Large intestine (tissue), 12 donors: ENCODE measurements at places on chromosomes 7 and 10. TPM values are rescaled to one million over a fixed set of nuclear protein-coding genes. Genes with fewer than 3 reads are reported as not detected.

DNA sequence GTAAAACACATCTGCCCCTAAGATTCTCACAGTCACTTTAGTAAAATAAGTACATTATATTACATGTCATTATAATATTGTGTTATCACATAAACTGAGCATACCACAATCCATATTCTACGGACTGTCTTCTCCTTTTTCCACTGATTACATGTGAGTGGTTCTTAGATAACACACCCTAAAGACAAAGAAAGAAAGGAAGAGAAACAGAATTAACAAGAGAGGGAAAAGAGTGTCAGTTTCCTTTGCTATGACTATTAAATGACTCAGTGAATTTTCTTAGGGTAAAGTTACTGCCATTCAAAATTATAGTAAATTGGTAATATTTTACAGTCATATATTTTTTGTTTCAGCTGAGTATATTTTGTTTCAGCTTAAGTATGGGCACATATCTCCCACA, 268.3 kb downstream of the TWIST1 start:
- DNase-seq, result no peak

DNA sequence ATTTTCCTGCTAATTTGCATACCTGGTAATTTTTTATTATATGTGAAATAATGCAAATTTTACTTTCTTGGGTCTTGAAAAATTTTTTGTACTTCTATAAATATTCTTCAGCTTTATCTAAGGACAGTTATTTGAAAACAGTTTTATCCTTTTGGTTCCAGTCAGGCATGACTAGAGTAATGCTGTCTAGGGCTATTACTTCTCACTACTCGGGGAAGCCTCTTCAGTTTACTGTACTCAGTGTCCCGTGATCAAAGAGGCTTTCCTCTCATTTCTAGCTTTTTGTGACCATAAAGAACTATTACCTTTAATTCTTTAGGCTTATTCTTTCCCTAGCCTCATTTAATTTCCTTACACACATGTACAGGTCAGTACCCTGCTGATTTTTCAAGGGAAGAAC, 153.8 kb upstream of the HDAC9 start:
- DNase-seq, result no peak

DNA sequence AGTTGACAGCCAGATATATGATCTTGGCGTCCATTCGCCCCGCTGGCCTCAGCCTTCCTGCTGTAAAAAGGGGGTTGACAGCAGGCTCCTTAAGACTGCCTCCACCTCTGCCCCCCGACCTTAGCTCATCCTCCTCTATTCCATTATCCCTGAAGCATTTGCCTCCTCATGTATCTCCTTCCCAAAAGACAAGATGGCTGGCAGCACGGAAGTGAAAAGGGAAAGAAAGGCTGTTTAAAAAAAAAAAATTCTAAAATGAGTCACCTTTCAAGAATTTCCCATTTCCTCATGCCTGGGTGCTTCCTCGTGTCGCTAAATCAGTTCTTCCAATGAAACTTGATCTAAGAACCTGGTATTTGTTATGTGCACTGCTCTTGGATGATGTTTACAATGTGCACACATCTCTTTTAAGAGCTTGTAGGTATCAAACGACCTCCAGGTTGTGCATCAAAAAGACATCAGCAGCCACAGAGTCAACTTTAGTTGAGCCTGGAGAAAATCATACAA, 1.7 kb downstream of the SCRN1 start:
- DNase-seq, result no peak

GRCh38 chr10:49559476-49559875, 20.6 kb upstream of the ERCC6 start:
- no peak for DNase-seq

GRCh38 chr7:75646571-75647102, 92.1 kb downstream of the HIP1 start:
- DNase-seq, result no peak

- no peak for DNase-seq
Measured at GRCh38 chr7:43076189-43076605, 36.2 kb upstream of the HECW1 start.

DNA sequence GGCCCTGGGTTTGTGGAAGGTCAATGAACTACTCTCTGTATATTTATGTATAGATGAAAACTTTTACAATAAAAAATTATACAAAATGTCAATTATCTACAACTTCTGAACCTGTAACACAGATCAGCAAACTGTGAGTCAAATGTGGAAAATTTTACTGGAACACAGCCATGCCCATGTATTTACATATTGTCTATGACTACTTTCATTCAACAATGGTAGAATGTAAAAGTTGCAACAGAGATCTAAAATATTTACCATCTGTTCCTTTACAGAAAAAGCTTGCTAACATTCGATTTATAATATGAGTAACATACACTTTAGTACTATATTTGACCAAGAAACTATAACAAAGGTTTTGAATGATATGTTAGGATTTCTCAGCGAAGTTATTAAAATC, 481.6 kb downstream of the PARD3 start:
- DNase-seq, result no peak

GRCh38 chr7:144910411-144910810, 74.6 kb upstream of the TPK1 start:
- DNase-seq, result no peak

GRCh38 chr10:1893941-1894340, 156.6 kb upstream of the ADARB2 start:
- DNase-seq, result no peak

The FAM241B gene
- 6.4 TPM for polyA plus RNA-seq

The LAMTOR4 gene
- polyA plus RNA-seq, result 133 TPM

The SLIT1 gene
- polyA plus RNA-seq, result 1.6 TPM

The RASA4 gene
- 30.1 TPM for polyA plus RNA-seq

The HECW1 gene
- 0.36 TPM for polyA plus RNA-seq

The CFAP70 gene
- 5.3 TPM for polyA plus RNA-seq

The FAM24B gene
- polyA plus RNA-seq, result 4.1 TPM

The KIFBP gene
- polyA plus RNA-seq, result 21.8 TPM

The MET gene
- polyA plus RNA-seq, result 10.6 TPM
